Kasumi-1 (cell line): ENCODE measurements at places on chromosomes 12 and 14.
A peak's percentile ranks its signal among the peaks of the same experiment; 100 is the strongest.

GRCh38 chr14:60723116-60723906, 840 bp downstream of the SIX4 start:
- DNase-seq, result peak; percentile 20

DNA sequence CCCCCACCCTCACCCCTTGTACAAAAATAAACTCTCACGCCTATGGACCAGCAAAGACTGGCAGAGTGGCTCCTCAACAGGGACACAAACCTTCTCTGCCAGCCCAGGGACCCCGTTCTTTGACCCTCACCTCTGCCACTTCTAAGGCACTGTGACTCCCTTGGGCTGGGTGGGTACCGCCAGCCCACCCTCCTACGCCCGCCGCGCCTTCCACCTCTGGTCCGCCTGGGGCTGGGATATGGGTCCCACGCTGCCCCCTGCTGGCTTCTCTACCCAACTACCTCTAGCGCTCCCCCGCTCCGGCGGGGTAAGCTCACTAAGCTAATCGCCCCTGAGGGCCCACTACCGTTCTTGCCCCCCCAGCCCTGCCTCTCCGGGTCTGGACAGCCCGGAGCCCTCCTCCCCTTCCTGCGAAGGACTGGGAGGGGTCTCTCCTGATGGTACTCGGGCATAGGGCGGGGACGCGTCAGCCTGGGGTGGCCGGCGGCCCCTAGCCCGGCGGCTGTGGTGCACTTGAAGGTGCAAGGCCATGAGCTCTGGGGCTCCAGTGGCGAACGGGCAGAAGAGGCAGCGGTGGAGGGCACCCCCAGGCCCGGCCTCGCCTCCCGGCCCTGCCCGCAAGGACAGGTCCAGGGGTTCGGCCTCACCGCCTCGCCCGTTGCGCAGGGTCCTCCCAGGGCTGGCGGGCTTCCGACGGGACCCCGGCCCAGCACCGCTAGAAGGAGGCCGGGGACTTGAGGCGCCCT, 8.1 kb downstream of the ZNF219 start:
- DNase-seq, result peak; percentile 26

- no peak for DNase-seq
Measured at GRCh38 chr14:59313658-59314608, 125.5 kb downstream of the DAAM1 start.

DNA sequence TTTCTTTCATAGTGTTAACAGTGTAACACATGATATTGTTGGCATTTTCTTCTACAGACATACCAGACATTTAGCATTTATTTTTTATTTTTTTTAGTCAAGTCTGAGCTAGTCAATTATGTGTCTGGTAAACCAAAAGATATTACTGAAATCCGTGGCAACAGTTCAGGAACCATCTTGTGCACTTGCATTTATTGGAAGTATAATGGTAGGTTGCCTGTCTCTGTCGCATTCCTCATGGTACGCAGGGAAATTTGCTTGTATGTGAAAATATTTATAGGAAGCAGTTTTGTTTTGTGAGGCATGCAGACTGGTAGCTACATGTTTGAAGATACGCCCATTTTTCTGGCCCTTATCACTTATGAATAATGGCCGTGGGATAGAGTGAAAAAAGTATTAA, 186.1 kb upstream of the SLC38A2 start:
- no peak for DNase-seq

- DNase-seq, result no peak
Measured at GRCh38 chr12:69071091-69071370, 138.1 kb upstream of the CPM start.

GRCh38 chr12:90301561-90302133, 593.0 kb upstream of the ATP2B1 start:
- DNase-seq, result no peak

- no peak for DNase-seq
Measured at GRCh38 chr12:52442600-52443061, 8.5 kb upstream of the KRT75 start.

- peak; percentile 74 for DNase-seq
Measured at GRCh38 chr14:105283899-105284298, 16.9 kb downstream of the BRF1 start.

DNA sequence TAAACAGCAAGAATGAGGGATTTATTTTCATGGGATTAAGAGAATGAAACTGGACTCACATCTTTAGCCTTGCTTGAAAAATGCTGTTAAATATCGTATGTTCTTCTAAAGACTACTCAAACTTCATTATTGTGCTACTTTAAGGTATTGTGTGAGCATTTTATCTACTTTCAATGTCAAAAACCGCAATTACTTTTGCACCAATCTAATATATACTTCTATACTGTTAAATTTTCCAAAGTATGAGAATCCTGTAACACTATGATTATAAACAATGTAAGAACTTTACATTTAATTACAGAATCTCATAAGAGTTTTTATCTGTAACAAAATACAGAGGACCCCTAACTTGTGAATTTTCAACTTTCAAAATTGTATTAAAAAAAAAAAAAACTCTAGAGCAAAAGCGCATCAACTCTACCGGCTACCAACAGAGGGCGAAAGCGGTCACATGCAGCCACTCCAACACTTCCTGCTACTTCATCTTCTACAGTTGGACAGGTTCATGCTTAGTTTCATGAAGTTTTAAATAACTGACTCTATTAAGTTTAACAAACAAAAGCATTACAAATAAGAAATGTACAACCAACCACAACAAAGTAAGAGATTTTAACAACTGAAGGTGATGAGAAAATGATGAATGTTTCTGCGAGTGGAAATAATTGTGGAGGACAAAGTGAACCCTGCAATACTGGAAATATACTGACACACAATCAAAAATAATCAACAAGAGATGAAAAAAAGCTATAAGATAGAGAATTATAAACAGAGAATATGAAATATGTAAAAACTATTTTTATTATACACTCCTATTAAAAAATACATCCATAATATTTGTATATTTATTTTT, 210.9 kb downstream of the MED13L start:
- peak; percentile 74 for DNase-seq

- no peak for DNase-seq
Measured at GRCh38 chr12:101620762-101621133, 26.0 kb downstream of the MYBPC1 start.

DNA sequence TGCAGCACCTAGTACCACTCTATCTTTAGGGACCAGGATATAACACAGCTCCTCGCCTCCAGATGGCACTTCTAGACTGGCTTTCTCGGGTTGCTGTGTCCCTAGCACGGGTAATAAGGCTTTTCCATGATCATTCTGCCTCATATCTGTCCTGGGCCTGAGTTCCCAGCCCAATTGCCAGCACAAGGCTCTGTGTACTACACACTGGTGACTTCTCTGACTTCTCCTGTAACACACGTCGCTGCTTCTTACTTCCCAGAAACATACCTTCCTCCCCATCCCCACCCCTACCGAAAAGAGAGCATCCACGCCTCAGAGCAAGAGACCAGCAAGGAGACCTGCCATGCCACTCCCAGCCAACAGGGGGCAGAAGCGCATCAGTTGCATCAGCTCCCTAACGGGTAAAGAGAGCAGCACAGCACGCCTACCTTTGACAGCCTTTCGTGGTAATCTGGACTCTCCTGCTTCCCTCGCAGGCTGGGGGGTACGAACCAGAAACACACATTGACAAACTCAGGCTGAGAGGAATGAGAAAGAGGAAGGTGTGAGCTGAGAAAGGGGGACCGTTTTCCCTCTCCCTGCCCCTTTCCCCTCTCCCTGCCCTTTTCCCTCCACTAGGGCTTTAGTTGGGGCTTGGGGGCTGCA, 21.2 kb upstream of the ZNF740 start:
- DNase-seq, result peak; percentile 84
